ENCODE measurements at places on chromosomes 2 and 18.

DNA sequence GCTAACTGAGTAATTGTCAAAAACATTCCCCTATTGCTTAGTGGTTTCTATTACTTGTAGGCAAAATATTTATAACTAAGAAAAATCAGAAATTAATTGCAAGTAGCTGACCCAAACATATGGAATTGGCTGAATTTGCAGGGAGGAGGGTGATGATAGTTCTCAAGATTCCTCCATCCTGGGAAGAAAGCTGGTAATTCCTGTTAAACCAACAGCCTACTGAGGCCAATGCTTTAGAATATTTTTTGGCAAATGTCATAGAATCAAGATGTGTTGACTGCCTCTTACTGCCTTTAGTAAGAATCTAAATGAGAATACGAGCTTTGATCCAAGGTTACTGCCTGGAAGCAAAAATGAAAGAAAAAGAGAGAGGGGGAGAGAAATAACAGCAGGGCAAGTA lies 120.0 kb downstream of the COL6A3 start:
- DNase-seq = no peak

DNA sequence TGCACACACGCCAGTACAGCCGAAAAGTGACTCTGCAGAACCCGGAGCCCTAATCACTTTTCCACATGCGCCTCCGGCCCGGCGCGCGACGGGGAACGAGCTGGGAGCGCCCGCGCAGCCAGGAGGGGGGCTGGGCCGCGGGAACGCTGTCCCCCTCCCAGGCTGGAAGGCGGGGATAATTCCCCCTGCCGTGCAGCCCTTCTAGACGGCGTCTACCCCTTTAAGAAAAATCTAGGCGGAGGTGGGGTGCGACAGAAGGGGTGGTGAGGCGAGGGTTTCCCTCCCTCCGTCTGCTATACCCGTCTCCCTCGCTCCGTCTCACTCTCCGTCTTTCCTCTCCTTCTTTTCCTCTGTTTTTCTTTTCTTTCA lies 2.4 kb downstream of the CYP26B1 start:
- peak; percentile 14 for DNase-seq

DNA sequence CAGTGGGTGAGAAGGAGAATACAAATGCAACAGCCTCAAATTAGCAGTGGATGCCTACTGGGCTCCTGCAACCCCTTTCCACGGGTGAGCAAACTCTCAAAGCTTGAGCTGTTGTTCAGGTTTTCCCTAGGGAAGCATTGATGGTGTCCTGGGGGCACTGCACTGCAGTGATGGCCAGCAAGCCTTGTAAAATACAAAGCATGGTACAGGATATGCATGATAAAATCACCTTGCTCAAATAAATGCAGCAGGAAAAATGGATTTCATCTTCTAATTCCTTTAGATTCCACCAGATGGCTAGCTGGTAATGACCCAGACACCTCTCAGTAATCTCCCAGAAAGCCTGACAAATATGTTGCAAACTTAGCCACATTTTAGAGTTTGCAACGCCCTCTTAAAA lies 698.2 kb downstream of the TRIB2 start:
- DNase-seq = no peak

DNA sequence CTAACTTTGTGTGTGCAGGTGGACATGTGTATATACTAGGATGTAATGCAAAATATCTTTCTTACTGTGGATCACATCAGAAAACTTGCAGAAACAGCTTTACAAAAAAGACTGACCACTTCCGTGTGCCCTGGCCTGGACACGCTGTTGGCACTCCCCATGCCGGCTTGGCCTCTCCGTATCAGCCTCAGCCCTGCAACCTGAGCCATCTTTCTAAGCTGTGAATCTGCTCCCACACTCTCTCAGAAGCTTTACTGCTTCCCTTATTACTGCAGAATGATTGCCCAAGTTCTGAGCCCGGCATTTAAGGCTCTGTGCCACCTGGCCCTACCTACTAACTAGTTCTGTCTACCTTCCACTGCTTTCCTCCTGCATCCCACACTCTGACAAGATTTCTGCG lies 37.8 kb downstream of the MYO7B start:
- no peak for DNase-seq

DNA sequence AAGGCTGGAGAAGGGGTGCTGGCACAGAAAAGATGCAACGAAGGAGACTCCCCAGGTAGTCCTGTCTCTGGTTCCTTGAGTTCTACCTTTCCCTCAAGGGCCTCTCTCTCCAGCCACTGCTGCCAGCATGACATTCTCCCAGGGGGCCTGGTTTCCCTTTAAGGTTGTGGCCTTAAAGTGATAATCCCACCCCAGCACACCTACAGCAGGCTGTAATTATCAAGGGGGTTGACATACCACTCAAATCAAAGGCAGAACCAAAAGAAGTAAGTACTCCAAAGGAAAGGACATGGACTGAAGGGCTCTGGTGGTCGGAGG lies 127.4 kb upstream of the MSH6 start:
- DNase-seq = no peak

GRCh38 chr18:44370861-44371260 lies 309.8 kb upstream of the SETBP1 start:
- DNase-seq = no peak

DNA sequence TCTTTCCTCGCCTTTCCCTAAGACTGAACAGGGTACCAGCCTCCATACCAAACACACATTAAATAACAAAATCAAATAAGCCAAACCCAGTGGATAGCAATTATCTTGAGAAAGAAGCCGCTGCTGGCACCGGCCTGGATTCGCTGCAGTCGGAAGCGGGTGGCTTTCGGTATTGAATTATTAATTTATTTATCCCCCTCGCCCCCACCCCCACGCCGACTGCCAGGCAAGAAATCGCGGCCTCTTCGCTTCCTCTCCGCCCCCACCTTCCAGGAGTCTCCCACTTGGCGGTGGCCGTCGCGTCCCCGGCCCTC lies 370 bp upstream of the ZNF804A start:
- no peak for DNase-seq

GRCh38 chr2:203649176-203649814 lies 57.1 kb upstream of the CD28 start:
- DNase-seq = no peak

- DNase-seq = no peak
Observed at GRCh38 chr2:39141334-39142271, 20.8 kb upstream of the SOS1 start.

GRCh38 chr2:217444932-217445331 lies 557.9 kb downstream of the TNS1 start:
- no peak for DNase-seq

DNA sequence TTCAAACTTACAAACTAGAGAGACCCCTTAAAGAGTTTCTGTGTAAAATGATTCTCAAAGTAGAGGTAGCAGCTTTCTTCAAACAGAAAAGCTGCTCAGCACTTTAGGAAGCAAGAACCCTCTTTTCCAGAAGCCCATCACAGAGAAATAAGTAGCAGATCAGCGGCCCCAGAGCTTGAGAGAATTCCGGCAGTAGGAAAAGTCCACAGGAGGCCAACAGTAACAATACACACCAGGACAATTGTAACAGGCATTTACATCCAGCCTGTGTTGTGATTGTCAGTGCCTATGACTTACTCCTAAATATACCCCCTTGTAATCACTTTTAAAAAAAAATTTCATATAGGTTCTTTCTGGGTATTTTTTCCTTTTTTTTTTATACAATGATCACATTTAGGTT lies 161.4 kb upstream of the ACVR2A start:
- no peak for DNase-seq

DNA sequence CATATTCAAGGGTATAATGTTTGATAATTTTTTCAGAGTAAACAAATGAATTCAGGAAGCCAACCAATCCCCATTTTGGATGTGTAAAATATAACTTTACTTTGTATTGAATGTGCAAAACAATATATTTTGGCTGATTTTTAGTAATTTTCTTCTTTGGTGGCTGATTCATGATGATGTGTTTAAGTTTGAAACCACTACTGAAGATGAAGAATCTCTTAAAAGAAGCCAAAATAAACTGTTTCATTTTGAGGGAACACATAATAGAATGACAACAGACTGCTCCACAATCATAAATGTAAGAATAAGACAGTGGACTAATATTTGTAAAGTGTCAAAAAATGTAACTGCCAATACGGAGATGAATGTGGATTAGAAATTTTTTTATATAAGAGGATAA lies 52.5 kb upstream of the TRIM43 start:
- DNase-seq = no peak

DNA sequence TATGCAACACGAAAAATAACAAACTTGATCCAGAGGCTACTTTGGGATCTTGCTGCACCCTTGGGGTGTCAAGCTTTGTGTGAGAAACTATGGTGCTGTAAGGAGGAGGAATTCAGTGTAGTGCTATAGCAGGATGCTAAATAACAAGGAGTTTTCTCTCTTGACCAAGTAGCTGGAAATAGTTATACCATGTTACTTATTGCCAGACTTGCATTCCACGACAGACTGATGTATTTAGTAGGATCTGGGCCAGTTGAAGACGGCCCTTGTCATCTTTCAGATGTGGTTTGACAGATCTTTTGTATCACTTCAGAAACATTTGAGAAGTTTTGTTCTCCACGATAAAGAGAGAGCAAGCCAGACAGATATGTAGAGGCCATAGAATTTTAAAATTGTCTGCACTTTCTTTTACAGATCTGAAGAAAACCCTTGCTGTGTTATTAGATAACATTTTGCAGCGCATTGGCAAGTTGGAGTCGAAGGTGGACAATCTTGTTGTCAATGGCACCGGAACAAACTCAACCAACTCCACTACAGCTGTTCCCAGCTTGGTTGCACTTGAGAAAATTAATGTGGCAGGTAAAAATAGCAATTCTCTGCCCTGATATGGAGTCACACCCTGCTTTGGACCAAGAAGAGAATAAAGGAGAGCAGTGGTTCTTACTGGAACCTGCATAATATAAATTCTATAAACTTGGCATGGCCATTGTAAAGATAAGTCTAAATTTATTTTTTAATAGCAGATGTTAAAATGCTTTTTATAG lies 16.3 kb downstream of the MGAT5 start:
- DNase-seq = no peak

GRCh38 chr2:112198780-112199179 lies 56.1 kb downstream of the ZC3H8 start:
- DNase-seq = peak; percentile 77

DNA sequence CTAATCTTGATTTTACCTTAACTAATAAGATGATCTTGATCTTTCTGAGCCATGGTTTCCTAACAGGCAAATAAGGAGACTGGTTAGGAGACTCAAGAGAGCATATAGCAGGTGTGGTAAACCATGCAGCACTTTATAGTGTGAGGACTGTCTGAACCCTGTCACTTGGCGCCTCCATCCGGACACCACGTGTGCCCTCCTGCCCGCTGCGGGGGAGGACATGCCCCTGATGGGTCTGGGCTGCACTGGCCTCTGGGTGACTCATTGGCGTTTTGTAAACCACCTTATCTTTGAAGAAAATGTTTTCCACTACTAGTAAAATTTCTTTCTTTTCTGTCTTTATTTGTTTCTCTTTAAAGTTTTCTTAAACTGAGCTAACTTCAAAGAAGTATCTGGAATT lies 131.1 kb downstream of the FMNL2 start:
- no peak for DNase-seq

DNA sequence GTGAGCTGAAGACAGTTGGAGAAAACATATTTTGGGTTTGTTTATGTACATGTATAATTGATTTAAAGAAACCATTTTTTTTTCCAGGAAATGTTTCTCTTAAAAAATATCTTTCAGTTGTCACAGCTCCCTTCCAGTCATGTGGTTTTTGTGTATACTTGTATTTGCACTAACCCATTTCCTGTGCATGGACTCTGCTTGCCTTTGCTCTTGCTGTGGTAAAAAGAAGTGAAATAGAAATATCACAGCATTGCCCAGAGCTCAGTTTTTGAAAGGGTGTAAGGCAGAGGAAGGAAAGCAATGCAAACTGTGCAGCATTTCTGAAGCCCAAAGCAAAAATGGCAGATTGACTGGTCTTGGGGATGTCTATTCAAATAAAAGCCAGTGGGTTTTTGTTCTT lies 10.4 kb upstream of the DOCK10 start:
- DNase-seq = no peak

- DNase-seq = no peak
Observed at GRCh38 chr2:9375857-9376428, 47.4 kb downstream of the ITGB1BP1 start.

DNA sequence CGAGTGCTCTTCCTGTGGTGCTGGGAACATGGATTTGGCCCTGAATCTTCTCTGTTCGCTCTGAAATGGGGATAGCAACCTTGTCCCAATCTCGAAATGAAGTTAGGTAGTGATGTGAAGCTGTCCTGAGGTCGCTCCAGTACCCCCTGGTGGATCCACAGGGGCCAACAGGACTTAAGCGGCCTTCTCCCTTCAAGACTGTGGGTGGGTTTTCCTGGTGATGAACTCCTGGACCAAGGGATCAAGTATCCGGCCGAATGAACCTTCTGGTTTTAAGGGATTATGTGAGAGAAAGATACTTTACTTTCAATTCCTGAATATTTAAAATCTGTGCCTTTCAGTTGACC lies 156.5 kb downstream of the NAPG start:
- no peak for DNase-seq

DNA sequence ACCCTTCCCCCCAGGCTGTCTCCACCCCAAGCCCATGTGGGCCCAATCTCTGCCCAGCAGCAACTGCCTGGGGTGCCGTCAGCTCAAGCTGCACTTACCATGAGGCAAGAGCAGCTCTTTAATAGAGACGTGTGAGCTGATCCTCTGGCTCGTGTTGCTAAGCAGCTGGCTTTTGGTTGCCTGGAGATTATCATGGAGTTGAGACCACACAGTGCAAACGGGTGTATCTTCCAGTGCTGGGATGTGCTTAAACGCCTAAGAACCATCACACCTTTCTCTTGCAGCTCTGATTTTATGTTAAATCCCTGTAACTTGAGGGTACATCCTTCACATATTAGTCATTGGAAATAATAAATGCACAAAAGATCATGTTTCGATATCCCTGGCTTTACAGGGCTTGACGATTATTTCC lies 271.1 kb downstream of the PRKCE start:
- DNase-seq = no peak

- DNase-seq = no peak
Observed at GRCh38 chr2:85959826-85960225, 71.0 kb upstream of the ST3GAL5 start.

GRCh38 chr2:30661173-30662107 lies 145.8 kb downstream of the CAPN13 start:
- no peak for DNase-seq

DNA sequence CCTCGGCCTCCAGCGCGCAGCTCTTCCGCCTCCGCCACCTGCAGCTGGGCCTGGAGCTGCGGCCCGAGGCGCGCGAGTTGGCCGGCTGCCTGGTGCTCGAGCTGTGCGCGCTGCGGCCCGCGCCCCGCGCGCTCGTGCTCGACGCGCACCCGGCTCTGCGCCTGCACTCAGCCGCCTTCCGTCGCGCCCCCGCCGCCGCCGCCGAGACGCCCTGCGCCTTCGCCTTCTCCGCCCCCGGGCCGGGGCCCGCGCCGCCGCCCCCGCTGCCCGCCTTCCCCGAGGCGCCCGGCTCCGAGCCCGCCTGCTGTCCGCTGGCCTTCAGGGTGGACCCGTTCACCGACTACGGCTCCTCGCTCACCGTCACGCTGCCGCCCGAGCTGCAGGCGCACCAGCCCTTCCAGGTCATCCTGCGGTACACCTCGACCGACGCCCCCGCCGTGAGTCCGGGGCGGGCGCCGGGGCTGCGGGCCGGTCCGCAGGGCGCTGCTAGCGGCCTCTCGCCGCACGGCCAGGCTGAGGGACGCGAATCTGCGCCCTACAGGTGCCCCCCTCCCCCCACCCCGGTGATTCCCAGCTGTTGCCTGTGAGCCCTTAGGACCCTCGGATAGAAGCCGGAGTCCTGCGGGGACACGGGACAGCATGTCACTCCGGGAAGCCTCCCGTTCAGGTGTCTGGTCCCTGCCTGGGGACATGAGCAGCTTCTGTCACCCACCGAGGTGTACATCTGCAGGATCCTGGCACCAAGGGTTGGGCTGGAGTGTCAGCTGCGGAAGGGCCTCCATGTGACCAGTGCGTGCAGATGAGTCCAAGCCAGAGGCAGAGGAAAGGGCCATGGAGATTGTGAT lies 616 bp downstream of the RNPEPL1 start:
- peak; percentile 59 for DNase-seq
